ENCODE measurements at places on chromosomes 3 and 15.

DNA sequence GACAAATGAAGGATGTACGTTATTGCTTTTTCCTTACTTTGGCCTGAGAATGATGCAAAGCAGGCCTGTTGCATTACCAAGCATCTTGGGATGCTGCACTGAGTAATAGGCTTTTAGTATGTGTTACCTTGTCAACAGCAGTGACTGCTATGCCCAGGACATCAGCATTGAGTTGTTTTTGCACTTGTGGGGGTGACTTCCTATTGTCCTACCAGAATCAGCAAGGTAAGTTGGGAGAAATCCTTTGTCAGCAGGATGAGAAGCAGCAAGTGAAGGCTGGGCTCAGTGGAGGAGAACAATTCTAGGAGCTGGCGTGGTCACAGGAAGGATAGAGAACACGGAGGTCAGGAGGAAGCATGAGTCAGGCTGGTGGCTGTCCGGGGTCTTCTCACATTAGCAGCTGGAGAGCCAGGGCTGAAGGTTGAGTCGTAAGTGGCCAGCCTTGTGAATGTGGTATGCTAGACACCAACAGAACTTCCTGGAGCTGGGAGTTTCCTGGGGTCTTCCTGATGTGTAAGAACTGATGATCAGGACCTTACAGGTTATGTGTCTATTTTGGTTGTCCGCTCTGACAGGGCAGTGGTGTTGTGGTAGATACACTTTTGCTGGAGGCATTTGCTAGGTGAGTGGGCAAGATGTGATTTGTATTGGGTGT is 142.7 kb downstream of the FNDC3B start:
- DNase-seq, result no peak

DNA sequence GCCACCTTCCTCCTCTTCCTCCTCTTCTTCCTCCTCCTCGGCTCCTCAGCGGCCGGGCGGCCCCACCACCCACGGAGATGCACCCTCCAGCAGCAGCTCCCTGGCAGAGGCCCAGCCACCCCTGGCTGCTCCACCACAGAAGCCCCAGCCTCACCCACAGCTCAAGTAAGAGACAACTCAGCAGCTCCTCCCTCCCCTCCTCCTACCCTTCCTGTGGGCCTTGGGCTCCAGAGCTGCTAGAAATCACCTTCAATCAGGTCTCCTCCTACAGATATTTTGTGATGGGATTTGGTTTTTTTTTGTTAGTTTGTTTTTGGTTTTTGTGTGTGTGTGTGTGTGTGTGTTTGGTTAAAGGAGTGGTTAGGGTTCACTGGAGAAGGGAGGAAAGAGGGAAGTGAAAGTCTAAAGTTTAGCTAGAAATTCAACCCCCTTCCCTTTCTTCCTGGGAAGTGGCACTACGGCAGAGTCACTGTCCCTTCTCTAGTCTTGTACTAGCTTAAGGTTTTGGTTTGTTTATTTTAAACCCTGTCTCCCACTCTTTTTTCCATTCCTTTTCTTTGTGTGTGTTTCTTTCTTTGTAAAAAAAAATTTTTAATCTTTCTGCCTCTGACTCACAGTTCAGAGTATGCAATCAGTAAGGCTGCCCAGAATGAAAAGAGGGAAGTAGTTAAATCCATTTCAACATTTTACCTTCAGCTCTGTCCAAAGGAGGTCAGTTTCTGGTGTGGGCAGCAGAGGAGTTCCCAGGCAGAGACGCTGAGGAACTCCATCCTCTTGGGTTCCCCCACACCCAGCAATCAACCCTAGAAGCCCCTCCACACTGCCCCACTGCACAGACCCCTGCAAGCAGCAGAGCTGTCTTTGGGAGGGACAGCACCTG is 29.0 kb upstream of the TIMP4 start:
- no peak for DNase-seq

DNA sequence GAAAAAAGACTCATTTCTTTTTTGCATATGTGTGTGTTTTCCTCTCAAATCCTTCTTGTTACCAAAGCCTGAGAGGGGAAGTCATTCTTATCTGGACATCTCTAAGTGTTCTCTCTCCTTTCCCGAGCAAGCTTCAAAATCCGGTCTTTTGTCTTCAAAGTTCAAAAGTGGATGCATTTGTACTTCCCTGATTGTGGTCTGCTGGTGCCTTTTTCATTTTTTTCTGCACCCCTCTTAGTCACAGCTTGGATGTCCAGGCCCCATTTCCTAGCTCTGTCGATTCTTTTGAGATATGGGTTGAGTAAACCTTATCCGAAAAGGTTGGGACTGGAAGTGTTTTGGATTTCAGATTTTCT is 34.8 kb downstream of the EHD4 start:
- DNase-seq, result no peak

DNA sequence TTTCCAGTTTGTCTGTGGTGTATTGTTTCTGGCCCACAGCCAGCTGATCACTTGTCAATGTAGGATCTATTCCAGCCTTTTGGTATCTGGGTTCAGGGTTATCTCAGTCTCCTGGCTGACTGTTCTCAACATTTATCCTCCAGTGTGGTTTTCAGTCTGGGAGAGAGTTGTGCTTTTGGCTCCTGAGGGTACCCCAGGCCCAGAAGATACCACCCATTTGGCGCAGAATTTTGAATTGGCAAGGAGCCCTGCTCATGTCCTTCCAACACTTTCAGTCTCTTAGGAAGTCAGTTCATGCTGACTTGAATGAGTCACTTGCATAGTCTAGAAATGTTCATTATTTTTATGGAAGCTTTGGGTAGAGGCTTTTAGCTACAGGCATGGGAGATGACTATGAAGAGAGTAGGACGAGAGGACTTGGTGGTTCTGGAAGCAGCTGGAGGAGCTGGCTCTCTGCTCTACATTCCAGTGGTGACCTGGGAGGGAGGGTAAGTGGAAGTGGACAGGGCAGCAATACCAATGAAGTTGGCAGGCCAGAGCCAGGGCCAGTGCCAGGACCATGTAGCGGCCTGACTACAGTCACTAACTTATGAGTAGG is 7.2 kb downstream of the POLR2H start:
- no peak for DNase-seq

- no peak for DNase-seq
These were observed 412.4 kb upstream of the CBLB start for GRCh38 chr3:106281221-106281620.

DNA sequence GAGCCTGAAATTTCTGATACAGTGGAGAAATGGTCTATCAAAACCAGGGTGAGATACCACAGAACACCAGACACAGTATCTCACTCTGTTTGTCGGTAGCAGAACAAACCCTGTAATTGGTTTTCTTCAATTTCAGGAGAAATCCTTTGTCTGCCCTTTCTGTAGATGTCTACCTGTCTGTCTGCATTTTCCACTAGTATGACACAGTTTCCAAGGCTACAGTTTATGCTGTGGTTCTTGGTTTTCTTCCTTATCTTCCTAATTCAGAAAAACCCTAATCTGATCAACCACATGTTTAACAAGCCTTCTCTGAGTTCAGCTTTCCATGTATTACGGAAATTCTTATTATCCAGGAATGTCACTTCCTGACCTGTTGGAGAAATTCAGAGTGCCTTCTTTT is 70.8 kb downstream of the SCN11A start:
- DNase-seq, result no peak

- no peak for DNase-seq
These were observed 278.7 kb downstream of the NEK10 start for GRCh38 chr3:27090275-27091041.

- no peak for DNase-seq
These were observed 53.8 kb downstream of the BCHE start for GRCh38 chr3:165783383-165783782.

DNA sequence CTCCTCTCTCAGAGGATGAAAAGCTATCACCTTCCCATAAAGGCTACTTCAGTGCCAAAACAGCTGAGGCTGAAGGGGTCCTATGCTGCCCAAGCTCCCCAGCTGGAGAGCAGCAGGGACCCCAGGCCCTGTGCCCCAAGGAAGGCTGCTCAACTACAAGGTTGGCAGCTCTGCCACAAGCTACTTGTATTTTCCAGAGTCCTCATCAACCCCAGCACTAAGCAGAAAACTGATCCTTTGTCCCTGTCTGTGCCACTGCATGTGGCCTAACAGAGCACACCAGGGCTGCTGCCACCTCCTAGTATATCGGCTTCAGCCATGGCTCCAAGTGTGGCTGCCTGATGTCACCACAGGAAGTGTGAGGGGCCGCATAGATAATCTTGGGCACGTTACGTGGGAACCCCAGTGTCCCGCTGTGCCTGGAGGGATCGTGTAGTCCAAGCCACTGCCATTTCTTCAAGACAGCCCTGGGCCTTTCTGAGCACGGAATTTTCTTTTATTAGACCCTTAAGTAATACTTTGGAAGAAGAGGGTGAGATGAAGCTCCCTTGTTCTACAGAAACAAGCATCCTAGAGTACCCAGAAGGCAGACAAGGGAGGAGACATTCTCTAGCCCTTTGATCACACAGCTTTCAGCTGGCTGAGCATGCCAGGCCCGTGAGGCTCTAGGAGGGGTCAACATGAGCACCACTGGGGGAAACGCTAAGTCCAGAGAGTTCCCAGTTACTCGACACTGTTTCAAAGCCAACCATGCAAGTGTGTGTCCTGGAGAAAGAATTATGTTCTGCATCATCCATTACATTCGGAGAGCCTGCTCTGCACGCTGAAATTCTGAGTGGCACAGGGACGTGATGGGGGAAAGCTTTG is 60.7 kb downstream of the CAPN7 start:
- no peak for DNase-seq

DNA sequence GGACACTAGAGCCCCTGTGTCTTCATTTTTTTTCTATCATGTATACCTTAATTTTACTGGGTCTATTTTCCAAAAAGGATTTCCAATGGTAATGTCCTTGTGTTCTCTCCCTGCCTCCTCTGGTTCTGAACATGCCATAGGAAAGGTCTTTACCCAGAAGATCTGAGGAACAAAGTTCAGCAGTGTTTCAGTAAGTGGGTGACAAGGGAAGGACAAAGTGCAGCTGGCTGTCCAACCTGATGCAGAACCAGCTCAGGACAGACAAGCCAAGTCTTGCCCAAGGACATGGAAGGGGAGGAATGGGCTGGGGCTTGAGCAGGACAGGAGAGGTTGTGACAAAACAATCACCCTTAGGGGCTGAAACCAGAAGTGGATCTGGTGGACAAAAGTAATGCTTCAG is 61.2 kb upstream of the STRIT1 start:
- DNase-seq, result no peak

DNA sequence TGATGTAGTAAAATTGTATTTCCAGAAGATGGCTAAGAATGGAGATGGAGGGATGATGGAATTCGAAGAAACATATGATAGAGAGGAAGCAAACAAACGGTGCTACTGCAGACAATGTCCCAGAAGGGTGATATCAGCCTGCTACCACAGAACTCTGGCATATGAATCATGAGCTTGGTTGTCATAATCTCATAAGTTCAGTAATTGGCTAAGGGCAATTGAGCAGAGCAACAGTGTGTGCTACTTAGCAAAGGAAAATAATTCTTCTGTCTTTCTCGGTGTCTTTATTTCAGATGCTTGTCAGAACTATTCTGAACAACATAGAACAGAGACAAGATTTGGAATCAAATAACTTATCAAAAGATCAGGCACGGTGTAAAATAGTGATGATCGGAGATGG is 407.3 kb downstream of the GBE1 start:
- no peak for DNase-seq

GRCh38 chr15:74227968-74228722 is 8.0 kb upstream of the CCDC33 start:
- no peak for DNase-seq

- no peak for DNase-seq
These were observed 17.3 kb upstream of the IL12A start for GRCh38 chr3:159971311-159971710.

DNA sequence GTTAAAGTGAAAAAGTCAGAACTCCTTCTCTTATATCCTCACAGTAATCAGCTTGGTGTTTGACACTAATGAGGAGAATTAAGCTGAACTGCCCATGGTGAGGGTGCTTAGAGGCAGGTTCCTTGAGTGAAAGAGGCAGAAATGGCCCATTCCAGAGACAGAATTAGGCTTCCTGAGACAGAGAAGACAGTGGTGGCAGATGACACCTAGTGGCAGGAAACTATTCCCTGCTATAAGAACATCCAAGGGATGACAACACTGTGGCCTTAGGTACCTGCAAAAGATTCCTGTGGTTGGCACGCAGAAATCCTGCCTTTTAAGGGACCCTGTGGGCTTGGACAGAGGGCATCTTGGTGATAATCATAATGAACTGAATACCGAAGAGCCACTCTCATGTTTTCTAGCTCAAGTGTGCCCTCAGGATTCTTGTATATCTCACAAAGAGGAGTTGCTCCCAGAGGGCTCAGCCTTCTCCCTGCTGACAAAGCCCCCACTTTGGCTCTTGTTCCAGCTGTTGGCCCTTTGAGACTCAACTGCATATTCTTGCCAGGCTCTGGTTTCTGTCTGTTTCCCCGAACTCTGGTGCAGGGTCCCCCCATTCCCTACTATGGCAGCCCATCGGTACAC is 56.0 kb downstream of the KBTBD12 start:
- DNase-seq, result no peak

- DNase-seq, result no peak
These were observed 224.1 kb upstream of the IL12A start for GRCh38 chr3:159764490-159765029.

DNA sequence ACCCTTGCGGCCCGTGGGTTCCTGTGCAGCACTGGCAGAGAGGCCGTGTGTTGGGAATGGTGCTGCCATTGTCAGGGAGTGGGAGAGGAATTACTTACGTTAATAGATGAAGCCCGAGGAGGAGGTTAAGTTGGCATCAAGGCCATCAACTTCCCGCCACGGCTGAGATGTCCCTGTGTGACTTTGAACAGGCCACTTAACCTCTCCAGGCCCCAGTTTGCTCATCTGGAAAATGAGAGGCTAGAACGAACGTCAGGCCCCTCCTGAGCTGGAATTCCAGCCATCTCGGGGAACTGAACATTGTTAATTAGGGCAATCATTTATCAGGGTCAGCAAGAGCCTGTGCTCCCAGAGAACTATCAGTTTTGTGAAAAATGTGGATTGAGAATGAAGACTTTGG is 91.4 kb upstream of the MYZAP start:
- no peak for DNase-seq

GRCh38 chr3:151788401-151788800 is 25.5 kb upstream of the AADAC start:
- no peak for DNase-seq

- no peak for DNase-seq
These were observed 32.8 kb downstream of the TPM1 start for GRCh38 chr15:63075015-63075983.

DNA sequence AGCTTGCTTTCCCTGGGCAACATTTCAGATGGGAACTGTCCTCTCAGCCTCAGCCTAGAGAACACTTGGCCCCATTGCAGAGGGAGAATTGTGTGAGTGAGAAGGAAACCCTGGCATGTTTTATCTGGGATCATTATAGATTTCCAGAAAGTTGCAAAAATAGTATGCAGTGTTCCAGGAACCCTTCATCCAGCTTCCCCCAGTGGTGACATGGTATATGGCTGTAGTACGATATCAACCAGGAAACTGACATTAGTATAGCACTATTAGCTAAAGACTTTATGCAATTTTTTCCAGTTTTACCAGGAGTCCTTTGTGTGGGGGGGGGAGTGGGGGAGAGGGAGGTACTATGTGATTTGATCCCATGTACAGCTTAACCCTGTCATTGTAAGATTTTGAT is 166.2 kb upstream of the KBTBD8 start:
- no peak for DNase-seq
